ENCODE measurements at places on chromosomes 12 and 14.

DNA sequence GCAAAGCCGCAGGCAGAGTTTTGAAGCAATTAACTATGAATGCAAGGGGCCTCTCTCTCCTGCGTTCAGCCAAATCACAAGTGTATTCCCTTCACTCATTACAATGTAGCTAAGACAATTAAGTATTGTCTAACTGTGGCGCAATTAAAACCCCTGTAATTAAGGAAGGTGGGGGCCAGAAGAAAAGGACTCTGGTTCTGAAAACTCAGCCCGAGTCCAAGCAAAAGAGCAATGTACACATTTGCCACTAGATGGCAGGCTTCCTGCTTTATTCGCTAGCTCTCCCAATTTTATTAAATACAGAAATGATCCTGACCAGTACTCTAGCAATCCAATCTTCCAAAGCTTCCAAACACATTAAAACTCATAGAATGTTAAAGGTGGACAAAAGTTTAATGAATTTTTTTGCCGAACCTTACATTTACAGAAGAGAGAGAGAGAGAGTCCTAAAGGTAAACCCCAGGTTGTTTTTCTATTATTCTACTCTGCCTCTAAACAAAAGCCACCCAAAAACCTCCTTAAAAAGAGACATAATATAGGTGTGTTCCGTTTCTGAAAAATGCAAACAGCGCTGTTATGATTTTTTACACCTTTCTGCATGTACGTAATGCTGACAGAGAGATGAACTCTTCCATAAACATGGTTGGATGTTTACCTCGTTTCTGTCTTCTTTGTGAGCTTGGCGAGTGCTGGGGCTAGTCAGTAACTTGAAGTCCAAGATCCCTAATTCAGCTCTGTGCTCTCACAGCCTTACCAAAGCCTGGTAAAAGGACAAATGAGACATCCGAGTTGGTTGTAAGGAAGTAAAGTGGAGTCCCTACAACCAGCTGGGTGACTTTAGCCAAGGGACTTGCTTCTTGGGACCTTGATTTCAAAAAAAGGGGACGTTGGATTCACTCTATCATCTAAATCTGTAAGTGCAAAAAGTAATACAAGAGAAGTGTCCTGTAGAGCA lies 50.9 kb upstream of the VASH1 start:
- DNase-seq = no peak

DNA sequence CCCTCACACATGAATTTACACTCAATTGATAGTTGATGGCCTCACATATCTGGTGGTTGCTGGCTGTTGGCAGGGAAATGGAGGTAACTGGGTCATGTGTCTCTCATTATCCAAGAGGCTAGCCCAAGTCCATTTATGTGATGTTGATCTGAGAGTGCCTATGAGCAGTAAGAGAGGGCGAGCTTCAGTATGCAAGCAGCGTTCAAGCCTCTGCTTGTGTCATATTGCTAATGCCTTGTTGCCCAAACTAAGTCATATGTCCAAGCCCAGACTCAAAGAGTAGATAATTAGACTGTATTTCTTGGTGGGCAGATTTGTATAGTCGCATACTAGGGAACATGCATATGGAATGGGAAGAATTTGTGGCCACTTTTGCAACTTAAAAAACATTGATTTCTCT lies 83.8 kb upstream of the DACT1 start:
- DNase-seq = no peak

DNA sequence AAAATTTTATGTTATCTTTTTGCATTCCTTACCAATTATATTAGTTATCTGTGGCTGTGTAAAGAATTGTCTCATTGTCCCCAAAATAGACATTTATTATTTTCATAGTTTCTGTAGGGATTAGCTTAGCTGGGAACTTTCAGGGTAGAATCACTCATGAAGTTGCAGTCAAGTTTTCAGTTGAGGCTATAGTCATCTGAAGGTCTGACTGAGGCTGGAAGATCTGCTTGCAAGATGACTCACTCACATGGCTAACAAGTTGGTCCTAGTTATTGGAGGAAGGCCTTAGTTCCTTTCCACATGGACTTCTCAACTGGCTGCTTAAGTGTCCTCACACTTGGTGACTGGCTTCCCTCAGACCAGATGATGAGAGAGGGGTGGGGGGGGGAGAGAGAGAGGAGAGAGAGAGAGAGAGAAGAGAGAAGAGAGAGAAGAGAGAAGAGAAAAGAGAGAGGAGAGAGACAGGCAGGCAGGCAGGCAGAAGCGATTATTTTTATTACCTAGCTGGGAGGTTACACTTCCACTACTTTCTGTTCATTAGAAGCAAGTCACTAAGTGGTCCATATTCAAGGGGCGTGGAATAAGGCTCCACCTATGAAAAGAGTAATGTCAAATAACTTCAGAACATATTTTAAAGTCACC lies 6.4 kb downstream of the AP5M1 start:
- no peak for DNase-seq

DNA sequence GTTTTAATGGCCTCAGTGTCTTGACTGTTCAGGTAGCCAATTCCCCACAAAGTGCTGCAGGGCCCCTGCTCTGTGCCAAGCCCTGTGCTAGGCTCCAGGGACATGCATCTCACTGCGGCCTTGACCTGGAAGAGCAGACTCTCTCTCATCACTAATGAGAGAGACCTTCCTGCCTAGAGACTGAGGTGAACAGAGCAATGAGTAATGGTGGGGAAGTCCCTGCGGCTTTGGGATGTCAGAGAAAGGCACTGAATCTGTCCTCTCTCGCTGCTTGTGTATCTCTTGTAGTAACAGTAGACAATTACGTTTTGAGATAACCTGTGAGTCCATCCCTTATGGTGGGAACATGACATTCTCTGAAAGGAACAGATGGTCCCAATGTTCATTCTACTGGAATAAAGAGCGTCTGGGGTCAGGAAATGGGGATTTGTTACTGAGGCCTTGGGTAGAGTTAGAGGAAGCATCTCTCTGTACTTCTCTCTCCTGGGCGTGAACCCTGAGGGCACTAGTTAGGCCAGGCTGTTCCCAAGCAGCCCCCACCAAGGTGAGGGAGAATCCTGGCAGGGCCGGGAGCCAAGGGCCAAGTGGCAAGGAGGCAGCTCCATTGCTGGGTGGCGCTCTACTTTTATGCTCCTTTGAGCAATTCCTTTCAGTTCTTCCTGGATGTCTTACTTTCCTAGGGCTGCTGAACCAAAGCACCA lies 13.5 kb downstream of the NFATC4 start:
- DNase-seq = no peak

- DNase-seq = no peak
Observed at GRCh38 chr12:105464406-105464805, 133.9 kb downstream of the C12orf75 start.

GRCh38 chr12:31370531-31371255 lies 44.7 kb upstream of the SINHCAF start:
- DNase-seq = no peak

GRCh38 chr14:96817750-96818666 lies 20.8 kb downstream of the VRK1 start:
- DNase-seq = no peak

DNA sequence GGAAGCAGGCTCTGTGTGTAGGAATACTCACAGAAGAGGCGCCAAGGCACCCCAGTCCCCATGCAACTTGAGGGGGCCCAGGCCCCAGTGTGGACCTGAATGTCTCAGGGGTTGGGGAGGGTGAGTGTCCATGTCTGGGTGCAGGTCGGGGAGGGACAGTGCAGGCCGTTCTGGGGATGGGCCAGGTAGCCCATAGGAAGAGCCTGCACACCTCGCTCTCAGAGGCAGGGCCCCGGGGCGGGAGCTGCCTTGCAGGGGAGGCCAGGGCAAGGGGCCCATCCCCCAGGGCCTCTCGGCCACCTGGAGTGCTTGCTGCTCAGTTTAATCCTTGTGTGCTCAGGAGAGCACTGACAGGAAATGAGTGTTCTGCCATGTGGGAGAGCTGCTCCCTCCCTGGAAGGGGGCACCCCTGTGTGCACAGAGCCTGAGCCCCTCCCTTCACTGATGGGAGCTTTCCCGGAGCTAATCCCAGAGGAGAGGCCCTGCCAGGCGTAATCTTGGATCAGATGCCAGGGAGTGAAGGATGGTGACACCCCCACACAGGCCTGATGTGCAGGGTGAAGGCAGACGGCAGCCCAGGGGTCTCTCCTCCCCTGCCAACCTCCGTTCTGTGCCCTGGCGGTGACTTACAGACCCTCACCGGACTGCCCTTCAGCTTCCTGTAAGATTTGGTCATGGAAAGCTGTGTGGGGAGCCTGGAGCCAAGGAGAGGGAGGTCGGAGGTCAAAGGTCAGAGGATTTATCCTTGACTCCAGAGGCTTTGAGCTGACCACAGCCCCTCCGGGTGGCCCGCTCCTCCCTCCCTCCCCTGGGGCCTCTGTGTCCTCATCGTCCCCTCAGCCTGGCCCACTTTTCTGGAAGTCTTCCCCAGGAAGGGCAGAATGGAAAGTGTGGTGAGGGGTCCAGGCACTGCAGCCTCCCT lies 24.4 kb upstream of the FBRSL1 start:
- no peak for DNase-seq

DNA sequence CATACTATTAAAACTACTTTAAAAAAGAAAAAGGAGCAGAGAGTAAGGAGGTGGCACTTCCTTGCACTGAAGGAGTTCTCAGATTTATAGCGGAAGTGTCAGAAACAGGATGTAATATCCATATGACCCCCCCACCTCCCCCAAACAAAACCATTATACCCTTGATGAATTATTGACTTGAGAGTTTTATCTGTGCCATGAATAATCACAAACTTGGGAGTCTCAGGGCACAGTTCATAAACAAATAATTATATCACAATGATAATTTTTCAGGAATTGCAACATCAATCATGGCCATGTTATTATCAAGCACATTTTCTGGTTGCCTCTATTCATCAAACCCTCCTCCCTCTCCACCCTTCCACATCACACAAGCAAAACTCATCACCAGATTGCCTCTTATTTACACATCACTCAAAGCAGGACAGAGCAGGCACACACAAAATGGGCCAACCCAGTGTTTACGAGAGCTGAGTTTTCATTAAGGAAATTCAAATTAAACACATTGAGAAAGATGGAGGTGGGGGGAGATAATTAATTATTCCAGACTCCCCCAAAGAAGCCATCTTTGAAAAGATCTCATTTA lies 141.4 kb downstream of the EGLN3 start:
- DNase-seq = no peak
